ENCODE measurements at places on chromosomes 13 and 19.

- DNase-seq = no peak
Observed at GRCh38 chr13:58617880-58618665, 986.5 kb downstream of the PCDH17 start.

- no peak for DNase-seq
Observed at GRCh38 chr13:73369095-73369494, 310.3 kb downstream of the KLF5 start.

- DNase-seq = peak; percentile 59
Observed at GRCh38 chr19:43700395-43701000, 15.4 kb upstream of the IRGC start.

GRCh38 chr13:76271728-76272232, 614.4 kb downstream of the KCTD12 start:
- no peak for DNase-seq

DNA sequence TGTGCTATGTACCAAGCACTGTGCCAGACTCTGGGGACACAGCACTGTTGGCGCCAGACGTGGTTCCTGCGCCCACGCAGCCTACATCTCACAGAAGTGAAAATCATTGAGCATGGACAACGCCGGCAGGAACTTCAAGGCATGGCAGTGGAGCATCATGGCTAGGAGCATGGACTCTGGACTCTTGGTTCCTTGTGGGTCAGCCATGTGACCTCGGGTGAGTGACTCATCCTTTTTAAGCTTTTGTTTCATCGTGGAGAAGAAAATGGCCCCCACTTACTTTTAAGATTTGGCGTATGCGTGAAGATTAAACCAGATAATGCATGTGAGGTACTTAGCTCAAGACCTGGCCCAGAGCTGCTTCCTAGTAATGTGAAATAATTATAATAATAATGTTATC, 988.5 kb downstream of the UQCRFS1 start:
- no peak for DNase-seq

DNA sequence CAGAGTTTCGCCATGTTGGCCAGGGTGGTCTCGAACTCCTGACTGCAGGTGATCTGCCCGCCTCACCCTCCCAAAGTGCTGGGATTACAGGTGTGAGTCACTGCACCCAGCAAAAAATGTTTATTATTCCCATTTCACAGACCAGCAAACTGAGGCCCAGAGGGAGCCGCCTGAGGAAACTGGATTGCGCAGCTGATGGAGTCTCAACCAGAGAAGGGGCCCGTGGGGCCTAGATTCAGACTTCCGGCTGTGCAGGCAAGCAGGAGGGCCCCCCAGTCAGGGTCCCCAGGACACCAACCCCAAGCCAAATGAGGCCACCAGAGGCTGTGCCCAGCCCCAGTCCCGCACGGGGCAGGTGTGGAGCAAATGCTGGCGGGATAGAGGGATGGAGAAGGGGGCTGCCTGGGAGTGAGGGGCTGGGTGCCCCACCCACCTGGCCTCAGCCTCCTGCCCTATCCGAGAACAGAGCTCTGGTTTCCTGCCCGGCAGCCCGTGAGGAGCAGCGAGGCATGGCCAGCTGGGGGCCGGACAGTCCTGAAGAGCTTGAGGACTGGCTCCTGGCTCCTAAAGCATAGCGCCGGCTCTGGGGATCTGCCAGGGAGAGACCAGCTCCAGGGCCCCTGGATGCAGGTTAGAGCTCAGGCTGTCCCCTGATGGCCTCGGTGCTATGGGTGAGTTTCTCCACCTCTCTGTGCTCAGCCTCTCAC, 22.0 kb downstream of the MISP start:
- no peak for DNase-seq

DNA sequence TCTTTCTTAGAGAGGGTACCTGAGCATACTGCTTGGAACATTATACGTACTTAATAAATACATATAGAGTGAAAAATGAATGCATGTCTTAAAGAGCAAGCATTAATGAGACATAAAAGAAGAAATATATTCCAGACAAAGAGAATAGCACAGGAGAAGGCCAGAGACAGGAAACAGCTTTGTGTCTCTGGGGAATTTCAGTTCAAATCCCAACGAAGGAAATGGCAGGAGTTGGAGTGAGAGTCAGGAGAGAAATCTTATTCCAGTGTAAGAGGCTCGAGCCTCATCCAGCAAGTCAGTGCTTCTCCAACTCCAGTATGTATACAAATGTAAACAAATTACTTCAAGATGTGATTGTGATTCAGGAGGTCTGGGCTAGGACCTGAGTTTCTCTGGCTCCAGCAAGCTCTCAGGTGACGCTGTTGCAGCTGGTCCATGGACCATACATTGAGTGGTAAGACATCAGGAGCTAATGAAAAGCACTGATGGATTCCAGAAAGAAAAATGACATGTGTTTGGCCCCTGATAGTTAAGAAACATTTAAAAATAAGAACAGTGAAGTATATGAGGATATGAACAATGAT, 108.2 kb downstream of the RAP2A start:
- DNase-seq = no peak

DNA sequence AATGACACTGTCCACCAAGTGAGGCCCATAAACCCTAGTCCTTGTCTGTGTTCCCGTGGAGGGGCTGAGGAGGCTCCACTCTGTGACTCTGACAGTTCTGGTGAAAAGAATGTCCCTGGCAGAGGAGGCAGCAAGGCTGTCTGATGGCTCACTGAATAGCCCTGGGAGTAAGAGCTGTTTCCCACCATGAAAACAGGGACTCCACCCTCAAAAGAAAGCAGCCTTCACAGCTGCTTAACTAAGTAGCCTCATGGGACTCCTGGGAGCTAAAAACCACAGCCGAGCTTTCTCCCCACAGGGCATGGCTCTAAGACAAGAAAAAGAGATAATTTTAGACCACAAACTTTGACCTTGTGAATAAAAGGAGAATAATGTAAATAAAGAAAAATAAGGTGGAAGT, 135.1 kb upstream of the FRY start:
- DNase-seq = no peak

- DNase-seq = no peak
Observed at GRCh38 chr19:51689751-51690453, 3.2 kb upstream of the SPACA6 start.
